Skeletal muscle cell (primary cell): ENCODE measurements at places on chromosomes 11 and 22.

DNA sequence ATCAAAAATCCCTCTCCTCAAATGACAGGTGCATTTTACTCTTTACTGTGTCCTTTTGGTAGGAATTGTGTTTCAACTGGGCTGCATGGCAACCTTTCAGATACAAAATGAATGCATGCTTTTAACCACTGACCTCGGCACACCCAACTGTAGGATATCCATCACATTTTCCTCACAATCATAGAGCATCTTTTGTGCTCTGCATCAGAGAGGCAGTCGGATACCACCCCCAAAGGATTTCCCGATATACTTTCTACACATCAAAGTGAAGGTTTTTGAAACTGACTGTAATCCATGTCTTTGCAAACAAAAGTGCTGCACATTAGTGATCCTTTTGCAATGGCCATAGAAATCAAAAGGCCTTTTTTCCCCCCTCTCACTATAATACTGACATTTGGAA, 9.1 kb downstream of the ME3 start:
- DNase-seq = no peak

DNA sequence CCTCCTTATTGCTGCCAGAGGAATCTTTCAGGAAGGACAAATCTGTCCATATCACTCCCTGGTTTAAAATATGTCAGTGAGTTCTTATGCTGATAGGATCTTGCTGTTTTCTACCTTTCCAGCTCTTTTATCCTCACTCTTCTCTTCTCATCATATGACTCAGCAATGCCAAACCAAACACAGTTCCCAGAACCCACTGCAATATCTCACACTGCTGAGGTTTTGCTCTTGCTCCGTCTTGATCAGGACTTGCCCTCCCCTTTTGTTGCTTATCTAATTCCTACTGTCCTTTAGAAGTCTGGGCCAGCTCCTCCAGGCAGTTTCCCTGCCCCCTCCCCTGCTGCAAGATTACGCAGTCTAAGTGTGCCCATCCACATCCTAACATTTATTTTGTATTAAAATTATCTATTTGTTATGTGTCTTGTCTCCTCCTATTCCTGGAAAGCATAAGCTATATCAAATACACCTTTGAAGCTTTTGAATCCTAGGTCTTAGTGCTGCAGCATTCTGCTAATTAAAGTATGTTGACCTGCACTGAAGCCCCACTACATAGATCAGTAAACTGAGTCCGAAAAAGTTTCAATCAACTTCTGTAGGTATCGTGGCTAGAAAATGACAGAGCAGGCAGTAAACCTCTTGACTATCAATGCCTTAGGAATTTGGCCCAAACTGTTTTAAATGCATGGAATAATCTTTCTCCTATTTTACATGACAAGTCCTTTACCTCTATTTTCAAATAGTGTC, 119.2 kb upstream of the C11orf87 start:
- DNase-seq = no peak

DNA sequence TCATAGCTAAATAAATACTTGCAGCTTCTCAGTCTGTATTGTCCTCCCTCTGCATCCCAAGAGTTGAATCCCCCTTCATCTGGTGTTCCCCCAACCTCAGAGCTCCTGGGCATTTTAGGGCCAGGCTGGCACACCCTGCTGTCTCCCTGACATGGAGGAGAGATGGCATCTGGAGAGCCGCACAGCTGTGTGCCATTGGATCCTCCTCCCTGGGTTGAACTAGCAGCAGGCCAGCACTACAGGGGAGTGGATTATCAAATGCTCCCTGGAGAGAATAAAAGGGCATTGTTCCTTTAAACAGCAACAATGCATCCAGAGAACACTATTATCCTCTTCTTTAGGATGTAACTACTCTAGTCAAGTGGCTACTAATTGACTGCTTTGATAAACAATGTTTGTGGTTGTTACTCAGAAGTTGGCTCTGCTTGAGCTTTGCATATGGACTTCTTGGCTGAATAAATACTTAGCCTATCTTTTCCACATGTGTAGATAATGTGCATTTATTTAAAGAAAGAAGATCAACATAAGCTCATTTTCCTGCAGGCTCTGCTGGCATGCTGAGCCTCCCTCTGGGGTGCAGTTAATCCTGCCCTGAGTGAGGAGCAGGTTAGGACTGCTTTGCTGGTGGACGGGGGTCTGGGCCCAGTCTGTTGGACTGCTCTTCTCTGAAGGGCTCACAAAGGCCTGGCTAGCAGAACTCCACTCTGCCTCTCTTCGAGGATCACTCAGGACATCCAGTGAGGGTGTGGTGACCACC, 897.2 kb downstream of the TBC1D22A start:
- DNase-seq = no peak

DNA sequence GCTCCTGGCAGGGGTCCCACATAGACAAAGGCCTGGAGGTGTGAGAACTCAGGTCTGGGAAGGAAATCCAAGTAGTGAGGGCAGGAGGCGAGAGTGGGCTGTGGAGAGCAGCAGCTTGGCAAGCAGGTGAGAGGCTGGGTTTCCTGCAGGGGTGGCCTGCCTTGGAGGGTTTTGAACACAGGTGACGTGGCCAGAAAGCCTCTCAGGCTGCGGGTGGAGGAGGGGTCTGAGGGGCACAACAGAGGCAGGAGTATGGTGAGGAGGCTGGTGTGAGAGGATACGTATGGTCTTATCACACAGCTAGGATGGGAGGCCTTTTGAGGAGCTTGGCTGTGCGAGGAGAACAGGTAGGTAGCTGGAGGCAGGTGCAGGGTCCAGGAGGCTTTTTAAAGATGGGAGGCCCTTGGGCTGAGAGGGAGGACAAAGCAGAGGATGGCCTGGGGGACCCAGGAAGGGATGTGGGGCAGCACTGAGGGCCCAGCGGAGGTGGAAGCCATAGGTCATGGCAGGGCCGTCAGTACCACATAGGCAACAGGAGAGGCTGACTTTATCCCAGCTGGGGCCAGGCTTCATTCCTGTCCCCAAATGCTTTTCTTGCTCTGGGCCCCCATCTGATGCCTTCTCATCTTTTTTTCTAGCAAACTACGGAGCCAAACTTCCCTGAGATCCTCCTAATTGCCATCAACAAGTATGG, 84.4 kb downstream of the MYO7A start:
- DNase-seq = no peak

DNA sequence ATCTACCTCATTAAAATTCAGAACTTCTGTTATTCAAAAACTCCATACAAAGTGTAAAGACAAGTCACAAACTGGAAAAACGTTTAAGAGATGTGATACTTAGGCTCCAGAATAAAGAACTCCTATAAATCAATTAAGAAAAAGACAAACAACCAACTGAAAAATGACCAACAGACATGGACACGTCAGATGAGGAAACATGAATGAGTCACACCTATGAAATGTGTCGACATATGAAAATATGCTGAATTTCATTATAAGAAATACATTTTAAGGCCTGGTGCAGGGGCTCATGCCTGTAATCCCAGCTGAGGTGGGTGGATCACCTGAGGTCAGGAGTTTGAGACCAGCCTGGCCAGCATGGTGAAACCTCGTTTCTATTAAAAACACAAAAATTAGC, 78.7 kb downstream of the ENTHD1 start:
- DNase-seq = no peak

- no peak for DNase-seq
Measured at GRCh38 chr22:30368420-30368819, 11.6 kb downstream of the CCDC157 start.

DNA sequence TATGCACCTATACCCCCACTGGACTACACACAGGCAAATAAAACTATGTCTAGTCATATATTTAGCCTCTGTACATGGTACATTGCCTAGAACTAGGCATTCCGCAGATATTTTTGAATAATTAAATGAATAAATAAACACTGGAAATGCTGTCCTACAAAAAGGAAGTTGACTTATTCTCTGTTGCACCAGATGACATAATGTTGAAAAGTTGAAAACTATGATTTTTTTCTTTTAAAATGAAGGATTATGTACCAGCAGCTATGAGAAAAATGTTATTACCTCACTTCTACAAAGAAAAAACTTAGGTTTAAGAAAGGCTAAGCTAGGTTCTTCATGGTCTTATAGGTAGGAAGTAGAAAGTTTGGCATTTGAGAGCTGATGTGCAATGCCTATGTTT, 856.6 kb downstream of the METTL15 start:
- no peak for DNase-seq

DNA sequence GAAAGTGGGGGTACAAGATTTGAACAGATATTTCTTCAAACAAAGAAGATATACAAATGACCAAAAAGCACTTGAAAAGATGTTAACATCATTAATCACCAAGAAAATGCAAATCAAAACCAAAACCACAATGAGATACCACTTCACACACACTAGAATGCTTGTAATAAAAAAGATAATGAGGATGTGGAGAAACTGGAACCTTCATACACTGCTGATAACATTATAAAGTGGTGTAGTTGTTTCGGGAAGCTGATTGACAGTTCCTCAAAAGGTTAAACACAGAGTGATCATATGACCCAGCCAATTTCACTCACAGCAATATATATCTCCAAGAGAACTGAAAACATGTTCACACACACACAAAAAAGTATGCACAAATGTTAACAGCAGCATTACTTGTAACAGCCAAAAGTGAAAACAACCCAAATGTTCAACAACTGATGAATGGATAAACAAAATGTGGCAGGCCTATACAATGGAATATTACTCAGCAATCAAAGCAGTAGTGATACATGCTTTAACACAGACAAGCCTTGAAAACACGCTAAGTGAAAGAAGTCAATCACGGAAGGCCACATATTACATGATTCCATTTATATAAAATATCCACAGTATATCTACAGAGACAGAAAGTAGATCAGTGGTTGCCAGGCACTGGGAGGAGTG, 15.1 kb downstream of the PITPNB start:
- no peak for DNase-seq

- DNase-seq = peak; percentile 82
Measured at GRCh38 chr11:122226810-122227379, 110.9 kb upstream of the BLID start.

- DNase-seq = no peak
Measured at GRCh38 chr11:125071846-125072217, 8.7 kb downstream of the SLC37A2 start.

GRCh38 chr11:67435031-67435726, 2.3 kb downstream of the PTPRCAP start:
- no peak for DNase-seq

- no peak for DNase-seq
Measured at GRCh38 chr11:72409458-72409857, 24.9 kb downstream of the CLPB start.

GRCh38 chr11:3158131-3158591, 6.9 kb downstream of the OSBPL5 start:
- DNase-seq = no peak

DNA sequence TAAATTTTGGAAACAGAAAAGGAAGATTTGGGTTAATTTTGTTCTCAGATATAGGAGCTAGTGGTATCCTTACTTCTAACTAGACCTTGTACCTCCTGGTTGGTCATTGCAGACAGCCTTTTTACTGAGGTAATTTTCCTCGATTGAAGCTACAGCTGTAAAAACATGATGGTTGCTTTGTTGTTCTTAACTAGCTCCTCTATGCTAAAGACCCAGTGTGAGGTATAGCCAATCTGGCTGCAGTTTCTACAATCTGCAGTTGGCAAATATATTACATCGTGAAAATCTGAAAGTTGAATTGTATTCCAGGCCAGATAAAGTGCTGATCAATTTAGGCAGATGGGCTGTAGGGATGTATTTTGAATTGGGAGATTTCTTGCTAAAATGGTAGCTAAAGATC, 116.5 kb downstream of the AASDHPPT start:
- no peak for DNase-seq

- no peak for DNase-seq
Measured at GRCh38 chr11:113387605-113388211, at the start of gene ANKK1. ANKK1 (plus strand) TSS chr11:113387779; CDS start chr11:113387885, 106 bp downstream.

GRCh38 chr11:78659326-78660270, 84.9 kb upstream of the NARS2 start:
- no peak for DNase-seq

GRCh38 chr11:2921261-2921660, 8.0 kb downstream of the PHLDA2 start:
- DNase-seq = no peak

DNA sequence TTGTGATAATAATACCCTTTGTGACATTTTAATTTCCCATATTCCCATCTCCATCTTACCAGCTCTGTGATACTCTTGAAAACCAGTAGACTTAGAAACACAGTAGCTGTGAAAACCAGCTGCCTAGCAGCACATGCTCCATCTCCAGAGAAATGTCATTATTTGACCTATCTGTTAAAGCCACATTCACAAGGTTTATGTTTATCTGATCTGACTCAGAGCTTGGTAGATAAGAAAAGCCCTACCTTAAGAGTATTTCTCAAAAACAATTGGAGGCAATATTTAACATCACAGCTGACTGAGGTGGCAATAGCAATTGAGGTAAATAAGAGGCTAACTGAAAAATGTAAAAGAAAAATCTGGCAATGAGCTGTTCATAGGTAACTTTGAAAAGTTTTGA, 8.1 kb upstream of the ANO3 start:
- no peak for DNase-seq

GRCh38 chr11:27696115-27696514, 4.1 kb downstream of the BDNF start:
- DNase-seq = no peak

GRCh38 chr11:63853476-63853875, 14.6 kb downstream of the MARK2 start:
- DNase-seq = no peak

GRCh38 chr11:69010964-69011623, 2.0 kb downstream of the MRGPRF start:
- no peak for DNase-seq

DNA sequence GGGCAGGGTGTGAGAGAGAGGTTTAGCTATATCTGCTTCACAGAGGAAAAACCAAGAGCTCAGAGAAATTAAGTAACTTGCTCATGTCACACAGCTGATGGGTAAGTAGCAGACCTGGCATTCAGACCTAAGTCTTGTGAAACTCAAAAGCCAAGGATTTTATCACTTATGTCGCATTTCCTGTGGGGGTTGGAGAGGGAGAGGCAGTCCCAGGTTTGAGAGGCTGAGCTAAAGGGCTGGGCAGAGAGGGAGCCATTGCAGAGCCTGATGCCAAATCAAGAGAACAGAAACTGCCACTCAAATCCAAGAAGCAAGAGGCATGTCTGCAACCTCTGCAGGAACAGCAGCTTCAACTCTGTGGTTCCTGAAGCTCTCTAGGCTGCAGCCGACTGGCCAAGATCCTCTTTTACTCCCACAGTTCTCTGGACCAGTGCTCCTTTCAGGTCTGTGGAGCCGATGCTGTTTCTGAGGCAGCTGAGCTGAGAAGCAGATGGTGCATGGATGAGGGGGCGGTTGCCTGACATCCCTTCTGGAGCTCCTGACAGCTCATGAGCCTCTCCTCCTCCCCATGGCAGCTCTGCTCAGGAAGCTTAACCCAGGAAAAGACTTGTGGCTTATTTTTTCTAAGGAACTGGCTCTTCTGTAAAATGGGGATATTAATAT, 47.6 kb upstream of the NAV2 start:
- no peak for DNase-seq

- DNase-seq = no peak
Measured at GRCh38 chr11:115501893-115502589, 2.2 kb downstream of the CADM1 start.

- no peak for DNase-seq
Measured at GRCh38 chr11:48167380-48167779, 49.2 kb upstream of the OR4B1 start.
